ENCODE measurements at places on chromosomes 1 and 21.

DNA sequence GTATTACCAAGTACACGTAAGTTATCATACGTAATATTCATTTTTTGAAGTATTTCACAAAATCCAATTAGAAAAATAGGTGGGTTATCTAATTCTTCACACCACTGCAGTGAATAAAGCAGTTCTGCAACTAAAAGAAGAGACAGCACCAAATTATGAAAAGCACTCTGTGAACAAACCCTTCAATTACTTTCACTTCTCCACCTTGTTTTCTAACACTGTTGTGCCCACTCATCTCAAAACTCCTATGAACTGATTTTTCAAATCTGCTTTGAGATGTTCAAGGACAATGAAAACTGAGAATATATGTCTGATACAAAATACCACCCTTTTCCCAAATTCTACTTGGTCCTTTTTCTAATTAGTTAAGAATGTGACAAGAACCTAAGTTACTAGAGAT, 39.4 kb downstream of the LTN1 start:
- DNase-seq = no peak

GRCh38 chr1:229231754-229232119, 39.2 kb upstream of the RAB4A start:
- no peak for DNase-seq

DNA sequence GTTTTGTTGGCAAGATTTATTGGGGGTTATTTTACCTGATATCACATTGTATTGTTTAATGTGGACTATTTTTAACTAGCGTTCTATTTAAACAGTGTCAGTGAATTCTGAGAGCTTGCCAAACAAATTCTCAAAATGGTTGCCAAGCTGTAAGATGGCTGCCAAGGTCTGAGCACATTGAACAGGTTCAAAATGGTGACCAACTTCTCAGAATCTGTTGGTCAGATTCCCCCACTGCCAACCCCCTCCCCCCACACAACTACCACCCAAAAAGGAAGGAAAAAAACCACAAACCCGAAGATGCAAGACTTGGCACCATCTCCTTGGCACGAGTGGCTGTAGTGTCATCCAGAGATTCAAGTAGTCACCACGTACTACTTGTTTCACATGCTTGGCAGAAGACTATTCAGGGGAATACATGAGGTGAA, 159.1 kb downstream of the NFIA start:
- no peak for DNase-seq

DNA sequence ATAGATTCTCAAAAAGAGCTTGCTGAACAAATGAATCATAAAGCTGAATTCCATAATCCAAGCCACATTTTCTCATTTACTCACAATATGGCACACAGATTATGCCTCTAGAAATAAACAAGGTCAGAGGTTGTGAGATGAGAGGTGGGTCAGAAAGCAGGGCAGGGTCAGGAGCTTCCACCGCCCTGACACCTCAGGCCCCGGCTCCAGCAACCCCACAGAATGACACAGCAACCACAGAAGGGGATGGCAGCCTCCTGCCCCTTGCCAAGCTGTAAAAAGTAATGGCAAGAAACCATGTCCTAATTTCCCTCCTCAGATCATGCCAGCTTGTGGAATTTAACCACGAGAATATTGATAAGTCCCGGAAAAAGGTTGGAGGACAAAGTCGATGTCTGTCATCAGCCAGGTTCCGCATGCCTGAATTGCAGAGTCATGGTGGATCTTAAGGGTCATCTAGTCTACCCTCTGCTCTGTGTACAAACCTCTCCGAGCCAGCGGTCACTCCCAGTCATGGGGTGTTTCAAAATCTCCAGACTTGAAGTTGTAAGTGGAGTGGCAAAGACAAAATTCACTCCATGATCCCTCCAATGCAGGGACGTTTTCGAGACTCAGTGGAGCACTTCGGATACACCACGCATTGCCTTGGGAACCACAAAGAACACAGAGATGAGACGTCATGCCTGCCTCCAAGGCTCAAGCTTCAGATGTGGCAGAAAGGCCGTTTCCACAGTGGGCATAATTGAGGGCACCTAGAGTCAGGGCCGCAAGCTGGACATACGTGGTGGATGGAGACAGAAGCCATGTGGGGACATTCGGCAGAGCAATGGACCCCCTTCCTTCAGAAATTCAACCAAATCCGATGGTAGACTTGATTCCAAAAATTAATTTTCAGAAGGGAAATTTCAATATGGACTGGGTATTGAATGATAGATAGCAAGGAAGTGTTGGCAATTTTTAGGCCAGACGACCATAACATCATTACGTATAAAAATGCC, 254.0 kb downstream of the TOMM20 start:
- DNase-seq = no peak

GRCh38 chr1:1032424-1032823, 12.5 kb downstream of the AGRN start:
- no peak for DNase-seq

DNA sequence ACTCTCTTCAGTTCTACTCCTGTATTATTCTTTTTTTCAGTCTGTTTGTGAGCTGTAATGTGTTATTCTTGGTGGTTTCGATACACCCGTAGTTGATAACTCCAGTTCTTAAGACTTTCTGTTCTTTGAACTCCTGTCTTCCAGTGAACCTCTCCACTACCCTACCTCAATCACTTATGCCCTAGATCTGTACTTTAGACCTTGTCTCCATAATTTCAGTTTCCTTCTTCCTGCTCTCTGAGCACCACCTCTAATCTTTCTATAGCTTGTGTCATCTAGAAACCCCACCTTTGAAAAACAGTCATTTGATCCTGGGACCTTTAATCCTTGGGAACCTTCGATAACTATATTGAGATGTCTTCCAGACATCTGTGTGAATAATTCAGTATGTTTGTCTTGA, 159.3 kb downstream of the PIK3R3 start:
- DNase-seq = no peak

GRCh38 chr1:223631956-223632355, 33.5 kb downstream of the CAPN8 start:
- DNase-seq = no peak

DNA sequence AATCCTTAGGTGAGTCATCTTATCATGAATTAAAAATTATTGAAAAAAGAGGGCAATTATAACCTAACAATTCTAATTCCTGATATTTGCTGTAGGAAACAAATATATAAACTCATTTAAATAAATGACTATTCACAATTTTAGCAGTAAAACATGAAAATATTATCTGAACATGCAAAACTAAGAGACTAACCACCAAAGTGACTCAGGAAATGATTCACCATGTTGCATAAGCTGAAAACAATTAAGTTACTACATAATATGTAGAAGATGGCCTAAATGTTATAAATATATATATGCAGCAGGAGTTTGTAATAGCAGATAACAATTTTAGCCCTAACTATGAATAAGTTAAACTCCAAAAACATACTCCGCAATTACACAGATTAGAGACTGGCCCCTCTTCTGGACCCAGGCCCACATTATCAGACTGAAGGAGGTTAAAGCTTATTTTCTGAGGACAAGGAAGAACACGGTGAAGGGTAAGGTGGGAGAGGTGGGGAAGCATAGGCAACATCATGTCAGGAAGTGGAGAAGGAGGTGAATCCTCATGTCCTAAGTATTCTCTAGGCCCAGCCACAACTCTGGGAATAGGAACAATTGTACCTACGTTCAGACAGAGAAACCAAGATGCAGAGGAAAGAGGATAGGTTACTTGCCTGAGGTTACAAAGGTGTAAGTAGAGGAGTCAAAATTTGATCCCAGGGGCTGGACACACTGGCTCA, 15.6 kb upstream of the AIM2 start:
- no peak for DNase-seq

- no peak for DNase-seq
These were observed 95.8 kb upstream of the RGS4 start for GRCh38 chr1:162973381-162973795.

- no peak for DNase-seq
These were observed 80.7 kb downstream of the SMYD2 start for GRCh38 chr1:214361636-214362035.

DNA sequence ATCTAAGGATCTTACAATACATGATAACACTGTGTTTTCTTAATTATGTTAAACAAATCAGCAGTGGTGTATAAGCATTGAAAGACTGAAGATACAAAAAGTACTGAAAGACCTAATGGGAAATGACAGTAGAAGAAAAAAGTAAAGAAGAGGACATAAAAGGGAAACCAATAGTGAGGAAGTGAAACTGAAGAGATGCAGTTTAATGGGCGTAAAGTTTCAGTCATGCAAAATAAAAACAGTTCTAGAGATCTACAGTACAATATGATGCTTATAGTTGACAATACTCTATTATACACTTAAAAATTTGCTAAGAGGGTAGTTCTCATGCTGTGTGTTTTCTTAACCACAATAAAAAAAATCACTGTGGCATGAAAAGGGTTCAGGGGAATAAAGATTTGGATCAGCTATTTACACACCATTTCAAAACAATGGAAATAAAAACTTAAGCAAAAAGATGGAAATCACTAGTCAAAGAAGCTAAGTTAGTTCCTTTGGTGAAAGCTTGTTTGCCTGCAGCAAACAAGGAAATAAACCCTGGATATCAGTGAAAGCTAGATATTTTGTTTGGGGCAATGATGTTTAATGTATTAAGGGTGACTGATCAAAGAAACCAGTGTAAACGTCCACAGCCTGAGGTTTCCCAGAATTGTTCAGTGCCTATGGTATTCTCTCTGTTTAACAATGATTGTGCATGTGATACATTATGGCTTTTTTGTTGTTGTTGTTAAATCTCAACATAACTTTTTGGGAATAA, 1160.8 kb upstream of the ADGRL2 start:
- no peak for DNase-seq

DNA sequence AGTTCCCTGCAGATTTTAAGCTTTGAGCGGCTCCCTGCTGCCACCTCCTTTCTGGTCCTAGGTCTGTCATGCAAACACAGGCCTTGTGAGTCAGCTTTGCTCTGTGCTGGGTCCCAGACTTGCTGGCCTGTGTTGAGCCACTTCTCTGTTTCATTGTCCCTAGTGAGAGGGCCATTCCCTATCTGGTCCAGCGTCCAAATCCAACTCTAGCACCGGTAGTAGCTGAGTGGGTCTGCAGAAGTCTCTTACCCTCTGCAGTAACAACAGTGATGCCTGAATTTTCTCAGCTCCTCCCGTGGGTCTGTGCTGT, 5.8 kb downstream of the TTC22 start:
- no peak for DNase-seq

- DNase-seq = no peak
These were observed 344.2 kb downstream of the VAV3 start for GRCh38 chr1:107620753-107621152.

- DNase-seq = no peak
These were observed 11.0 kb upstream of the PEAR1 start for GRCh38 chr1:156882543-156882942.

GRCh38 chr1:16946646-16947045, 24.9 kb downstream of the CROCC start:
- no peak for DNase-seq

DNA sequence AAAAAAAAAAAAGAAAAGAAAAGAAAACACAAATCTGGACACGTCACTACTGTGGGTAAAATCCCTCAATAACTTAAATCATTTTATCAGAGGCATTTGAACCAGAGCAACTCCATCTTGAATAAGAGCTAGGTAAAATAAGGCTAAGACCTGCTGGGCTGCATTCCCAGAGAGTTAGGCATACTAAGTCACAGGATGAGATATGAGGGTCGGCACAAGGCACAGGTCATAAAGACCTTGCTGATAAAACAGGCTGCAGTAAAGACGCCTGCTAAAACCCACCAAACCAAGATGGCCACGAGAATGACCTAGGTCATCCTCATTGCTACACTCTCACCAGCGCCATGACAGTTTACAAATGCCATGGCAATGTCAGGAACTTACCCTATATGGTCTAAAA, 43.6 kb upstream of the MTF1 start:
- DNase-seq = no peak

- no peak for DNase-seq
These were observed at the start of gene IL23R for GRCh38 chr1:67166196-67166595. Gene IL23R (plus strand): TSS chr1:67166454. CDS start chr1:67168121, 1,667 bp downstream.

DNA sequence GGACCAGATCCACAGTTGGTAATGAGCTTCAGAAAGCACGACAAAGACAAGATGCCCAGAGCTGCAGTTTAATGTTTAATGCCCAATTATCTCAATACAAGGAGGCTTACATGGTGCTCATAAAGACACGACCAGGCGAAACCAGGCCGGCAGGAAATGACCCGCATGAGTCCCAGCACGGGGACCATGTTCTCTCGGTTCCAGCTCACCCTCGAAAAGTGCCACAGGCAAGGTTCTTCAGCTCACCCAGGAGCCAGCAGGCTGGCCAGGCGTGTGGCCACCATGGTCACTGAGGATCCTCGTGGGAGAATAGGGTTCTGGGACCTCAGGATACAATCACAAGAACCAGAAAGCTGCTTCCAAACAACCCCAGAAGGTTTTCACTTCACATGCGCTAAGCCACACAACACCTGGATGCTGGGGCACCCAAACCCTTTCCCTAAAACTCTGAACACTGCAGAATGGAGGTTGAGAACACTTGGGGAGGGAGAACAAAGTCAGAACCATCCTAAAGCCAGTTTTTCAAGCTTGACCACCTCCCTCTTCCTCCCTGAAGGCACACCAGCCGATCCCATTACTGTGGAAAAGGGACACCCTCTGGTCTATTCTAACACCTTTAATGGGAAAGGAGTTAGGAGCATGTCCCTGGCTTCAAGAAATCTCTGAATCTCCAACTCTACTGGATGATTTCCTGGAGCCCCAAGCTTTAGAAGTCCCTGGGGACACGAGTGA, 22.6 kb upstream of the ASAP3 start:
- no peak for DNase-seq

DNA sequence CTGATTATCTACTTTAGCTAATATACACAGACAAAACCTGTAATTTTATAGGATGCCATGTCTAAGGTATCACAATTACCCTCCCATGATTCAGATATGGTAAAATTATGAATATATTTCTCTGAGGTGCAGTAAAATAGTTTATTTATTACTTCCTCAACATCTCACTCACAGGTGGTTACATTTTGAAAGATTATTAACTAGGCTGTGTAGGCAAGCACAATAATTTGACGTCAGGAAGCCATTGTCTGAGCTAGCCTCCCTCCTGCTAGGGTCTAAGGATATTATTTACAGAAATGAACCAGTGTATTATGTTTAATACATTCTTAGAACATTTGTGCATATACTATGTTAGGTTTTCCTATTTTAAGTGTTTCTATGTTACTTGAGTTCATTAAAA, 69.9 kb upstream of the ADGRL2 start:
- no peak for DNase-seq

GRCh38 chr1:220797553-220797952, 10.8 kb downstream of the MTARC1 start:
- no peak for DNase-seq

GRCh38 chr1:30670240-30671060, 52.9 kb downstream of the MATN1 start:
- no peak for DNase-seq

DNA sequence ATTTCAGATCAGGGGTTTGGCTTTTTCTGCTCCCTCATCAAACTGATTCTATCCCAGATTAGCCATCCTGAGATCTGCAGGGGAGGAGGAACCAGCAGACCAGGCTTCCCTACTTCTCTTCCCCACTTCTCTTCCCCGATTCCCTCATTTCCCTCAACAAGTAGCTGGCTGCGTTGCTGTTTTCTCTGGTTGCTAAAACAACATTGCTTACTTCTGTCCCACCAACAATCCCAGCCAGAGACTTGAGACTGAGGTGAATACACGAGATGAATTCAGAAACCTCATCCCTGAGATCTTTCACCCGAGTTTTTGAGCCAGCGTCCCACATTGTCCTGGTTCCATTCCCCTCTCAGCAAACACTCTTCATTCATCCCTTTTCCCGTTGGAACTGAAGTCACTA, 22.4 kb downstream of the DYRK3 start:
- DNase-seq = no peak
